ENCODE measurements at places on chromosomes 7 and 10.

GRCh38 chr7:51430480-51431086 lies 114.0 kb upstream of the COBL start:
- DNase-seq = peak; percentile 30

DNA sequence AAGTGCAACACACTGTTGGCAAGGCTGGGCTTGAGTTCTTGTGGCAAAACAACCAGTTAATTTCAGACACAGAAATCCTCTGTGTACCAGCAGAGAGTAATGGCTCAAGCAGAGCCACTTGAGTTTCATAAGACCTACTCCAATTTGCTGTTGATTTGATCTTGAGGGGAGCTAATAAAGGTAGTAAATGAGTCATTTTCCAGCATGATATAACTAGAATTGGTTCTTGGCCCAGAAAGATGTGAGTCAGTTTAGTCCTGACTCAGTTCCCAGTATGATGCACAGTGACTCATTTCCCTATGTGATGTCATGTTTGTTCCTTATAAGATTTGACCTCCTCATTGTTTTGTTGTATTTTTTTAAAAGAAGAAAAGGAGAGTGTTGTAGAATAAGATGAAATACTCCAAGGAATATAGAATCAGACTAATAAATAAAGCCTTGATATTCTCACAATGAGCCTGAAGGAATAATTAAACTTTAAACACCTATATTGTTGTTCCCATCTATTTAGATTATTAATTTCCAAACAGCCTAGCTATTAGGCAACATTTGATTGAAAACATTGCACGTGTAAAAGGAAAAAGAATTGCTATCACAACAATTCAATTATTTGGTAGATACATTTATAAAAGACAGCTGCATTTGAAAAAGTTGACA lies 186.2 kb downstream of the REEP3 start:
- no peak for DNase-seq

GRCh38 chr7:14483663-14484062 lies 418.9 kb downstream of the DGKB start:
- DNase-seq = no peak

GRCh38 chr10:69562731-69563254 lies 10.4 kb downstream of the NEUROG3 start:
- peak; percentile 82 for DNase-seq

- no peak for DNase-seq
Measured at GRCh38 chr10:93758891-93759410, 1.2 kb downstream of the LGI1 start.

DNA sequence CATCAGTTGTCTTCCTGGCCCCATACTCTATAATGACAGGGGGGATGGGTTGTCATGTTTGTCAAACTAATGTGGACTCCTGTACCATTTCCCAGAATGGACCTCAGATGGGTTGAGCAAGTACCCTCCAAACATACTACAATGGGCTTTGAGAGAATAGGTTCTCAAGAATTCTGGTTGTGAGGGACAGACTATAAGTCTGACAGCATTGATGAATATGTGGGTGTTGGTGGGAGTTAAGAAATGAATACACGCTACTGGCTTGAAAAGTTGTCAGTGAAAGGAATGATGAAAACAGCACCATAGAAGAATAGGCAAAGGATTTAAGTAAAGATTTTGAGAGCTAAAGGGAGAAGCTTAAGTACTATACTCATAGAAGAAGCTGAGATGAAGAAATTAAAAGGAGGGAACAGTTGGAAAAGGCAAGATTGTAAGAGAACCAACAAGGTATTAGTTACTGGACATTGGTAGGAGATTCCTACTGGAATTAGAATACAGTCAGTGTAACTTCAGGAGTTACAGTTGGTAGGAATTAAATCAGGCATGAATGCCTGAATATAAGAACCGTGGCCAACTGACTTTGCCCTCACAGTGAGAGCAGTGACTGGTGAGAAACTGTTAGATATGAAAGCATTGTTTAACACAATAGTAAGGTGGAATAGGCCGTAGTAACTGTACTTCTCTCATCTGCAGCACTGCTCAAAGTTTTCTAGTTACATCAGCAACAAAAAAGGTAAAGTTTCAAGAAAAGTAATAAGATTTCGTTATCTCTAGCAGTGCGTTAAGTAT lies 86.3 kb downstream of the LCOR start:
- DNase-seq = no peak

- no peak for DNase-seq
Measured at GRCh38 chr7:115178835-115179234, 256.9 kb downstream of the MDFIC start.

All from NCI-H2171 (cell line).